ENCODE measurements at places on chromosomes 4 and X.

DNA sequence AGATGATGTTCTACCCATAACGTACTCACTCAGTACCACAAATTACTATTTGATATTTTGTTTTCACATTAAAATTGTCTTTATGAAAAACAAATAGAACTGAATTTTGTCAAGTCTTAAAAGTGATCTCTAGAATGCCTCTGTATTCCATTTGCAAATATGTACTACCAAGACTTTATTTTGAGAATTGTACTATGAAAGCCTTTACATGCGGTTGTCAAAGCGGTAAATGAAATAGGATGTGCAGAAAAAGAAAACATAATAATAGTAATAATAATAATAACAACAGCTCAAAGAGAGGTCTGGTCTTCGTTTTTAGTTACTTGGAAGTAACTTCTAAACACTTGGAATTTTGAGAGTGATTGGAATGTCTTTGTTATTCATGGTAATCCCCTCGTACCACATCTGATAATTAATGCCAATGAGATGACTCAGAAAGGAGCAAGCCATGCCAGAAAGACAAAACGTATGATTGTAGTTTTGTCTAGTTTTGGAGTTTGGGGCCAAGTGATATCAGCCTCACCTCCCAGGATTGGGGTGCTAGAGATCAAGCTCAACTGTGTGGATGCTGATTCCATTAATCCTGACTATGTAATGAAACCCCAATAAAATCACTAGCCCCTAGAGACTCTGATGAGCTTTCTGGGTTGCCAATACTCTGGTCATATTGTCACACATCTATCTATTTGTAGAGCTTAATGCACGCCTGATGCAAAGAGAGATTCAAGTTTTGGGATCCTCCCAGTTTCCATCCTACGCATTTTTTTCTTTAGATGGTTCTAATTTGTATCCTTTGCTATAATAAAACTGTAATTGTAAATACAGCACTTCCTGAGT, 20.2 kb upstream of the CTSO start:
- DNase-seq, result no peak

GRCh38 chr4:182513587-182514291, 270.5 kb downstream of the TENM3 start:
- no peak for DNase-seq

- DNase-seq, result no peak
Measured at GRCh38 chr4:17055788-17056187, 157.3 kb upstream of the LDB2 start.

- no peak for DNase-seq
Measured at GRCh38 chr4:53595204-53595603, 3.9 kb upstream of the LNX1 start.

GRCh38 chr4:169658196-169658595, 37.8 kb downstream of the CLCN3 start:
- DNase-seq, result no peak

DNA sequence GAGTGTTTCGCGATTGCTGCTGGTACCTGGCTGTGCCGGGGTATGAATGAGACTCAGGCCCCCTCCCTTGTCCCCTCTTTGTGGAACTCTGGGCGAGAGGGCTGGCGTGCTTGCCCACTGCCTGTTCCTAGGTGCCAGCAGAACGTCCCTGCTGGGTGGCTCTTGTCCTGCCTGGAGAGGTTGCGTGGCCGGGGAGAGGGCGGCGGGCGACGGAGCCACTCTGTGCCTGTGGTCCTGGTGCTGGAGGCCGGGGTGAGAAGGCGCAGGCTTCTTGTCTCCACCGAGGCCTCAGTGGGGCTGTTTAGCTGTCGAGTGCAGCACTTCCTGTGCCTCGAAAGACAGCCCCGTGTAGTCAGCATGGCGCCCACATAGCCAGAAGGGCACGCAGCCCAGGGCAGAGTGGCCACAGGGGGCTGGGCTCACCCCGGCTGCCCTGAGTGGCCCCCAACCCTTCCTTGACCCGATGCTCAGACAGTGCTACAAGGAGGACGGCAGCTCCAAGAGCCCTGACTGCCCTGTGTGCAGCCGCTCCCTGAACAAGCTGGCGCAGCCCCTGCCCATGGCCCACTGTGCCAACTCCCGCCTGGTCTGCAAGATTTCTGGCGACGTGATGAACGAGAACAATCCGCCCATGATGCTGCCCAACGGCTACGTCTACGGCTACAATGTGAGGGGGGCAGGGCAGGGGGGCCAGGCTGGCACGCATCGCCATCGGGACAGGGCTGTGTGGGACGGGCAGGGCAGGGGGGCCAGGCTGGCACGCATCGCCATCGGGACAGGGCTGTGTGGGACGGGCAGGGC, 8.9 kb upstream of the UVSSA start:
- DNase-seq, result no peak

DNA sequence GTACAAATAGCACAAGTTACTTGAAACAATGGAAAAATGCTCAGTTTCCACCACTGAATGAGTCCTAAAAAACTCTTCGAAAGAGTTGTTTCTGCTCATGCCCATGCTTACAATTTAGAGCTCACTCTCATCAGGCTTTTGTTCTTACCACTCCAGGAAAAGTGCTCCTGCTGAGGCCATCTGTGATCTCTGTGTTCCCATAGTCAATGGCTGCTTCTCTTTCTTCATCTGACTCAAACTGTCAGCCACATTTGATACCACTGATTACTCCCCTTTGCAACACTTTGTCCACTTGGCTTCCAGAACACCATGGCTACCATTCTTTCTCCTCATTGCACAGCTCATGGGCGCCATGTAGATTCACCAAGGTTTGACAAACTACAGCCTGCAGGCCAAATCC, 80.0 kb upstream of the SLC34A2 start:
- DNase-seq, result no peak

DNA sequence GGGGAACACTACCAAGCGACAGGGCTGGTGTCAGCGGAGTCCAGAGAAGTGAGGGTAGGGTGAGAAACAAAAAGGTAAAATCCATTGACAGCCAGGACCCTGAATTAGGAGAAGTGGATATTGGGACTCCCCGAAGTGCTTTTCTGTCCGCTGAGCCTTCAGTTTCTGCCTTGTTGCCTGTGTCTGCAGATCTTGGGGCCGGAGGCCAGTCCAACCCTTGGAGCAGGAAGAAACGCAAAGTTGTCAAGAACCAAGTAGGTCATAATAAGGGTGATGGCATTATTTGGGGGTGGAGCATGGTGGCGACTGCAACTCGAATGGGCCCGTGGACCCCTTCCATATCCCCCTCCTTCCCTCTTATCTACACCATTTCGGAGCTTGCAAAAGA, 1.0 kb downstream of the ARMCX1 start:
- DNase-seq, result no peak

DNA sequence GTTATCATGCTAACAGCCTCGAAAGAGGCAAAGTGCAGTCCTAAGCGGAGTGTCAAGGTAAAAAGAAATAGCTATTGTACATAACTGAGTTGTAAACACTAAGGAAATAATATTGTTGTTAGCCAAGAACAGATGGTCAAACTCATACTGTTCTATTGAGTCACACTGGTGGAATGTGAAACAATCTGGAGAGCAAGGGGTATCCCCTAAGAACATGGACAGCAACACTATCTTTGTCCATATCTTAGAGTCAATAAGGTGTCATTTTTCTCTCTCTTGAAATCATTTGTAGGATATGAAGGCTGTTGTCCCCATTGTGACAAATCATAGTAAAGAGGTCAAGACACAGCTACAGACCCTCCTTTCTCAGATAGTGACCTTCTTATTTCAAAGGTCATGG, 4.5 kb upstream of the PDGFC start:
- no peak for DNase-seq

DNA sequence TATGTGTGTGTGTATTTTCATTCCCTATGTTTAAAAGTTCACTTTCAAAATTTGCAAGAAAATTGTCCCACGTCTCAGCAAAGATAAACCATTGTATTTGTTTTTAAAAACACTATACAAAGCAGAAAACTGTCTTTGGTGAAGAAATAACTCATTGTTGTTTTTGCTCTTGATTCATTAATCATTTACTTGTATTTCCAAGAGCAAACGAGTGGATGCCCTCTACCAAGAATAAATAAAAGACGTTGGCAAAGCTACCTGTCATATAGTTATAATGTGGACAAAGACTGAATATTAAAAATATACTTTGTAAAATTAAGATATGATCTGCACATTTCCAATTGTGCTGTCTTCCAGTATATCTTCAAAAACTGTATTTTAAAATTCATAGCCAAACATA, 210.9 kb upstream of the NDST3 start:
- no peak for DNase-seq

DNA sequence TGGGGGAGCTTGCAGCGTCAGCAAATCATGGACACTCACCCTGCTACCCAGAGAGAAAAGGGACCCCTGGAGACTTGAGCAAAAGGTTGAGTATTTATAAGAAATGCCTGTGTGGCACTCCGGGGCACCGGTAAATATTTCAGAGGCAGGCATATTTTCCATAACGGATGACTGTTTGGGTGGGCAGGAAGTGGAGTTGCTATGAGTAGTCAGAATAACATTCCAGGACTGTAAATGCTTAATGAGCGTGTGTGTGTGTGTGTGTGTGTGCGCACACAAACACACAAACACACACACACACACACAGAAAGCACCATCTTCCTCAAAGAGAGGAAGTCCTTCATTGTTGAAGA, 74.6 kb downstream of the MXRA5 start:
- DNase-seq, result no peak

DNA sequence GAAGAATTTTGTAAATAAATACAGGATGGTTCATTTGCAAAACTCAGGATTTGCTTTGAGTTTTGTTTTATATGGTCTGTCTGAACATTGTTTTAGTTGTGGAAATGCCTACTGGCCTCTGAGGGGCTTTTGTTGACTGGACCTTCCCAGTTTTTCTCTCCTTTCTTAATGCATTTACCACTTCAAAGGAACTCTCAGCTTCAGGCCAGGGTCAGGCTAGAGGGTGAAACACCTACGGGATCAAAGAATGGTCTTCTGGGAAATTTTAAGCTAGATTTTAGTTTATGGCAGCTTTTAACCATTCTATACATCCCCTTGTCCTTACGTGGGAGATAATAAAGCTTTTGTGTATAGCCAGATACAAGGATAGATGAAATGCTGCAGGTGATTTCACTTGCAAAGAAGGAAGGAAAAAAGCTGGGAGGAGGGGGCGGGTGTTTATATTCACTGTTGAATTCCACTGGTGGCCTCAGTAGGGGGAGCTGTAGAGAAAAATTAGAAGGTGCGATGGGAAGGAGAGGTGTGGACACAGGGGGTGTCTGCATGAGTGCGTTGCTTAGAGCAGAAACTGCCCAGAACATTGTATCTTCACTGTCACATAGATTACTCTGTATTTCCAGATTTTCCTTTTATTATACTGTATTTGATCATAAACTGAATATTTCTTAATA, 151.8 kb downstream of the TSPAN5 start:
- DNase-seq, result no peak

DNA sequence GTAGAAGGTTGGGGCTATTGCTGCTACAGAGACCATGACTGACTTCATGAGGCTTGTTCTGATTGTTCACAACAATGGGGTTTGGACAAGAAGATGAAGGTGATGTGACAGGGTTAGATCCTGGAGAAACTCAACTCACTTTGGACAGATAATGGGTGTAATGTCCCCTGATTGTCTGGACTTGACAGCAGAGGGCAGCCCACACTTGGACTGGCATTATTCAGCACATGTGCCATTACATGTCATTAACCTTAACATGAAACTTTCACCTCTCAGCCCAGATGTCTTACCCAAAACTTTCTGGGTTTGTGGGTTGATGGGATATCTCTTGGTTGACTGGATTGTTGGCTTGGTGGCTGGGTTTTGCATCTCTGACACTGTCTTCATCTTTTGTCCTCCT, 101.5 kb downstream of the MXRA5 start:
- no peak for DNase-seq

DNA sequence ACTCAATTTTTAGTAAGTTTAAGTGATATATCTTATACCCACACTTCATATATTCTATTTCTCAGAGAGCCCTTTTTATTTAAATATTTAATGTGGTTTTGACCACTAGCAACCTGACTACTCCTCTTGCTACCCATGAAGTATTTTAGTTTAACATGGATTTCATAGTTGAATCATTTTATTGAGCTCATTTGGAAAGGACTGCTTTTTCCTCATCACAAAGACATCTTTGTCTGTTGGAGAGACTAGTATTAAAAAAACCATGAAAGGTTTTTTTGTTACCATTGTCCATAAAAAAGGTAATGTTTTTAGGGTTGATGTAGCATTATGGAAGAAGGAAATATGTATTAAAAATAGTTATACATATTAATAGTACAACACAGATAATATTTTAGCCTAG, 139.5 kb downstream of the RAPGEF2 start:
- DNase-seq, result no peak

GRCh38 chr4:139933541-139933940, 220.4 kb downstream of the MAML3 start:
- DNase-seq, result no peak

- DNase-seq, result no peak
Measured at GRCh38 chr4:57287687-57288604, 177.8 kb upstream of the IGFBP7 start.

- DNase-seq, result no peak
Measured at GRCh38 chr4:77854431-77855111, 8.1 kb upstream of the MRPL1 start.

DNA sequence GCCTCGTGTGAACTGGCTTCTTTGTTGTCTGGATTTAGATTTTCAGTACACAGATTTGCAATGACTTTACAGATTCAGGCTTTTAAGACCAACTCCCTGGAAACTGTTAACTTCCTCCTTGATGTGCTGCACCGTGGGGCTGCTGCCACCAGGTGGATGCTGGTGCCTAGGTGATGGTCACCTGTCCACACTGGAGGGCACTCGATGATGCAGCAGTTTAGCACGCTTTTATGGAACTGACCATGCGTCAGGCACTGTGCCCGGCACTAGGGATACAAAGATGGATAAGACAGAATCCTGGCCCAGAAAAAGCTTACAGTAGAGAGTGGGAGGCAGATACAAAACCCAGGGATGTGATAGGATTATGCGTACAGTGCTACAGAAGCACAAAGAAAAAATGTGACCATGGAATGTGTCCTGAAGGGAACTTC, 180.7 kb downstream of the CEP135 start:
- no peak for DNase-seq

- DNase-seq, result no peak
Measured at GRCh38 chrX:56615282-56615681, 51.9 kb downstream of the UBQLN2 start.

DNA sequence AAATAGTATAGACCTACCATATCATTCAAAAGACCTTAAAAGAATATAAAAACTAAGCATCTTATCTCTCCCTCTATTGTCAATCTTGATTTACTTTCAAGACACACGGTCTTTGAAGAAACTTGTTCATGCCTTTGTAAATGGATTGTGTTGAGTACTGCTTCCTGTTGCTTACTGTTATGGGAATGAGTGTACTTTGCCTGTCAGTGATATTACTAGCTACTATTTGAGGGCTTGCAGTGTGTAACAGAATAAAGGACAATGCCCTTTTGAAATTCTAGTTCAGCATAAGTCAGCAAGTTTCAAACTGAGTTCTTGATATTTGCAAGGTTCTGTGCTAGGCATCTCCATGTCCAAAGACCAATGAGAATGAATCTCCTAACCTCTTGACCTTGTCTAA, 36.0 kb downstream of the CDKL5 start:
- DNase-seq, result no peak

GRCh38 chrX:134406356-134407064, 53.5 kb upstream of the HPRT1 start:
- DNase-seq, result no peak
